GM23248 (cell line): ENCODE measurements at places on chromosomes 16 and 17. TPM values are rescaled to one million over a fixed set of nuclear protein-coding genes. Genes with fewer than 3 reads are reported as not detected.

PNMT gene
- total RNA-seq = not detected in 2 replicates

DNA sequence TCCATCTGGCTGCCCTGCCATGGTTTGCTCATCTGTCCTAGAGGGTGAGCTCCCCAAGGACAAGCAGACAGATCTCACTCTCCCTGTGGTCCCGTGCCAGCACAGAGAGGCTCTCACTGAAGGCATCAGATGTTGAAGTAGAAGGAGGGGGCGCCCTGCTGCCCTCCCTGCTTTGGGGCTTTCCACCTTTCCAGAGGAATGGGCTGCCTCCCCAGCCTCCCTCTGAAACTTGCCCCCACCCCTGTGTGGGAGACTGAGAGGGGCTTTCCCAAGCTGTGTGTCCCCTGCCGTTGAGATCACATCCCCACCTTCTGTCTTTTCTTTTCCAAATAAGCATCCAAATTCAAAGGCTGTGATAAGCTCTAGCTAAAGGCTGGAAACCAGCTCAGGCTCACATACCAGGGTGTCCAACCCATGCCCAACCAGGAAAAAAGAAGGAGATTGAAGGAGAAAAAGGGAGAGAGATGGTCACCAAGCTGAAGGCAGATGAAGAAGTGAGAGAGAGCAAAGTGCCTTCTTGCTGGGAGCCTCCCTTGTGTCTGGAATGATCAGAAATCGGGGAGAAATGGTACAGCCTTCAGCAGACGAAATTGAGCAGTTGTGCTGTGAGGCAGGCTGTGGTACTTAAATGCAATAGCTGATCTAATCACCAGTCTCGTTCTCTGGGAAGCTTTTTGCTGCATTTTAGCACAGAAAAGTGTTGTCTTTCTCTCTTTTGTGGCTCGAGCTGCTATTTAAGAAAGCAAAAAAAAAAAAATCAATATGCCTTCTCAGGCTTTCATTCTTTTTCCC, 145.9 kb upstream of the LHX1 start:
- no peak for DNase-seq

GRCh38 chr16:54447576-54448440, 161.2 kb upstream of the IRX3 start:
- DNase-seq = peak; percentile 97

FOXN1 gene
- total RNA-seq = not detected in 2 replicates

DNA sequence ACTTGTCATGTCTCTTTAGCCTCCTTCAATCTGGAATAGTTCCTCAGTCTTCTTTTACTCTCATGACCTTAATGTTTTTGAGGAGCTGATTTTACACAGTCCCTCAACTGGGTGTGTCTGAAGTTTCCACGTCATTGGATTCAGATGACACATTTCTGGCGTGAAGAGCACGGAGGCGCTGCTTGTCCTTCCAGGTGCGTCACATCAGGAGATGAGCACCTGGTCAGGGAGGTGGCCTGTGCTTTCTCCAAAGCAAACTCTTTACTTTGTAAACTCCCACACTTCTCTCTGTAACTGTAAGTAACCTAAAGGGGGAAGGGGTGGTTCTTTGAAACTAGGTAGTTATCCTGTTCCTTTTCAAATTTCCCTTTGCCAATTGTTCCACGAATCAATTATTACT, 52.5 kb upstream of the MNT start:
- no peak for DNase-seq

DNA sequence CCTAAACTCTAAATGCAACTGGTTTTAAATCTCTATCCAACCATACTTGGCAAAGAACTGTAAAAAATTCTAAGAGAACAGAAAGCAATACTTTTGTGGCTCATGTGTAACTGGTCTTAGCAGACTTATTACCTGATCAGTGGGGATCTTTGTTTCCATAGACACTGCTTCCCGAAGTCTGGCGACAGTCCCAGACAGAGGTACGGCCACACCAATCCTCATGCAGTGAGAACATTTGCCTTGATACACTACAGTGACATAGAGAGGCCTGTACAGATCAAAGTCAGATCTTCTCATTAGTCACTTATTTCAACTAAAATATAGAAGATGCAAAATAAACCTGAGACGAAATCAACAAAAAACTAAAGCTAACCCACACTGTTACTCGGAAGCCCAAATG, 43.9 kb downstream of the USP31 start:
- no peak for DNase-seq

LRRC36 gene
- total RNA-seq = not detected in 2 replicates
